ENCODE measurements at places on chromosomes 5 and 9.

DNA sequence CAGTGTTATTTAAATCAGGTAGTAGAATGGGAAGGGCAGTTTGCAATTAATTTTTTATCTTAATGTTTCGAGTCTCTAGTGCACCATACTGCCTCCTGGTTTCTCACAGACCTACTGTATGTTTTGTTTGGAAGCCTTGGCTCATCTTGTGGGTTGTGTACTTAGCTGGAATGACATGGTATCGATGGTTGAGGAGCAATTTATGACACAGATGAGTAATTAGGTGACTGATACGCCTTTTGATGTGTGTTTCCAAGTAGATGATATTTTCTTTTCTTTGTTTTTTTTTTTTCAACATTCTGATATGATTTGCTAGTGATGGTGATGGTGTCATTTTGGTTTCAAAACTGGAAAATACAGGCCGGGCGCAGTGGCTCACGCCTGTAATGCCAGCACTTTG, 16.1 kb downstream of the BASP1 start:
- DNase-seq, result no peak

GRCh38 chr5:111447822-111448221, 64.5 kb downstream of the STARD4 start:
- peak; percentile 74 for DNase-seq

GRCh38 chr5:174338185-174339010, 292.9 kb downstream of the NSG2 start:
- DNase-seq, result no peak

- DNase-seq, result no peak
Measured at GRCh38 chr5:61416010-61416409, 84.0 kb downstream of the ZSWIM6 start.

- no peak for DNase-seq
Measured at GRCh38 chr9:124354346-124355038, 60.8 kb downstream of the PSMB7 start.

GRCh38 chr5:97377582-97377981, 194.5 kb upstream of the RIOK2 start:
- DNase-seq, result no peak

GRCh38 chr5:54643685-54644106, 126.1 kb downstream of the SNX18 start:
- no peak for DNase-seq

DNA sequence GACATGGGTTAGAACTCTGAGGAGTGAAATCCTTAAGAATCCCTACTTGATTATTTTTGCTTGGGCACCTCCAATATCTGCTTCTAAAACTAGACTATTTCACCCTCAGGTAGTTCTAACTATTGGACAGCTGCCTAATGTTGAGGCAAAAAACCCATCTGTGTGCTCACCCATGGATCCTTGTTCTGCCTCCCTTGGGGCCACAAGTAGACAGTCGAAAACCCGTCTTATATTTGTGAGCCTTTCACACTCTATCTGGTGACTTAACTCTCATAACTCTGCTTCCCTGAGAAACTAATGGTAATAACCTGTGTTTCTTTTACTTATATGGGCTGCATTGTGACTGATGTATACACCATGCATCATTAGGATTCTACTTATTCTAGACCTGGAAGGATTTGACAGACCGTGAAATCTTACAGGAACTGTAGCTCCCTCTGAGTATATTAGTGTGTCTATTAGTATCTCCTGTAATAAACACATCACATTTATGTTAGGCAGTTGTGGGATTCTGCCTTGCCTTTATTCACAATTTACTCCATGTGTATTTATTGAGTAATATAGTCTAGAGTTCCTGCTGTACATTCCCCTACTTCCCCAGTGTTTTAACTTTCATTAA, 94.6 kb upstream of the SGCD start:
- DNase-seq, result no peak

- DNase-seq, result no peak
Measured at GRCh38 chr5:6492934-6493333, 44.3 kb downstream of the UBE2QL1 start.

DNA sequence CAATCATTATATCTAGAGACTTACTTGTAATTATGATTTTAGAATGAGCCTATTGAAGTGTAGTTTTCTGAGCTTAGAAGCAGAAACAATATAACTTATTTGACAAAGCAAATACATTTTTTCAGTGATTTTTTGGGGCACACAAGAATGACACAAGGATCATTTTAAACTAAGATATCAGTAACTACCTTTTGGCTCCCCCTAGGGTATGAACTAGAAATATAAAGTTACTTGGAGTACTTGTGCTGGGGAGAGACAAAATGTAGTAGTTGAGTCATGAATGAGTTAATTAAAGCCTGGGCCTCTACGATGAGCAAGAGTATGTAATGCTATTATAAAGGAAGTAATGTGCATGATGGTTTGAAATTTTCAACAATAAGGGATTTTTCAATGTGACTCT, 1244.1 kb upstream of the ACO1 start:
- no peak for DNase-seq

GRCh38 chr9:94563548-94563947, 8.7 kb downstream of the PCAT7 start:
- DNase-seq, result no peak

- no peak for DNase-seq
Measured at GRCh38 chr5:88833371-88834130, 49.4 kb downstream of the MEF2C start.

DNA sequence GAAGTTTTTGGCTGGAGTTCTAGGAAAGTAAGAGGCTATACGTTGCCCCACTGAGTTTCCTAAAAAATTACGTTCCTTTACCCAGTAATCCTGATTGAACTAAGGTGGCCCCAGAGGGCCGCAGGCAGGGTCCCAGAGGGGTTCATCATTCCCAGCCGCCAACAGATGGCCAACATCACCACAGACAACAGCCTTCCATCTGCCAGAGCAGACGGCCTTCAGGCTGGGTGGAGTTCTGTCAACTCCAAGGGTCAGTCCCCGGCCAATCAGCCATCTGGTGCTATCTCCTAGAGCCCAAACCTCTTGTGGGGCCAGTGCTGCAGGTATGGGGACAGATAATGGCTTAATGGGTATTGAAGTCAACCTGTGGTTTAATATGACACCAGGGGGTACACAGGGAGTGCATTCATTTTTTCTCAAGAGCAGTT, 30.4 kb downstream of the TBC1D2 start:
- no peak for DNase-seq
